ENCODE measurements at places on chromosomes 1 and 21. TPM values are rescaled to one million over a fixed set of nuclear protein-coding genes. Genes with fewer than 3 reads are reported as not detected.
A peak's percentile ranks its signal among the peaks of the same experiment; 100 is the strongest.

Gene ANGPTL7
- not detected for total RNA-seq

Gene FAM163A
- not detected for total RNA-seq

- DNase-seq, result no peak
Measured at GRCh38 chr21:44540741-44541288, 820 bp upstream of the KRTAP10-1 start.

Gene TMEM269
- not detected for total RNA-seq

- DNase-seq, result no peak
Measured at GRCh38 chr1:234881893-234882771, 246.5 kb downstream of the TOMM20 start.

GRCh38 chr1:118366286-118366685 is 181.3 kb upstream of the SPAG17 start:
- DNase-seq, result no peak

DNA sequence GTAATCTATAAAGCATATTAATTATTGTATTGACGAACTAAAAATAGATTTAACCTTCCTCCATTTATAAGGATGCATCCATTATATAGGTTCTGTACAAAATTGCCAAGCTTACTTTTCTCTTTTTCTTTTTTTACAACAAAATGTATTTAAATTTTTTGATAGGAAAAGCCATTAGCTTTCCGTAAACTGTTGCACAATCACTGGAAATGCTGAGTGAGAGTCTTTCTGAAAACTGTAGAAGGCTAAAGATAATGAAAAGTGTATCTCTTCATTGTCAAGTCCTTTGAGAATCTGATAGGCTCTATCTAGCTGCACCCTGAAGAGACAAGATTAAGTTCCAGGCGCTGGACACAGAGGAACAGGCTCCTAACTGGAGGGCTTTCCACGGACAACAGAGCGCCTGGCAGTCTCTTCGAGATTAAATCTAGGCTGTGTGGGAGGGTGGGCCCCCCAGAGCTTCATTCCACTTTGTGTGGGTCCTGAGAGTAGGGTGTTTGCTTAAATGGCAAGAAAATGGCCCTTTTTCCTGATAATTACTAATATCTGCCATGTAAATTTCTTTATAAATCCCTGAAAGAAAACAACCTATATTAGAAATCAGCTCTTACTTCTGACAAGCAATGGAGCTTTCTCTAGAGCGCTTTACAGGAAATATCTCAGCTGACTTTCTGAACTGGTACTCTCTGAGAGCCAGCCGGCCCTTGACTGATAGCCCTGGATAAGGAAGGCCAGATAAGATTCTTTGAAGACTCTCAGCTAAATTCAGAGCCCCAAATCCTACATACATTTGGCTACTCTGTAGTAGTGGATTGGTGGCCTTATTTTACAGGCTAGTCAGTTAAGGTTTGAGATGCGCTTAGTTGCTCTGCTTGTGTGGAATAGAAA is 108.3 kb downstream of the FMN2 start:
- no peak for DNase-seq

- DNase-seq, result no peak
Measured at GRCh38 chr1:34842952-34843371, 16.6 kb downstream of the SMIM12 start.

DNA sequence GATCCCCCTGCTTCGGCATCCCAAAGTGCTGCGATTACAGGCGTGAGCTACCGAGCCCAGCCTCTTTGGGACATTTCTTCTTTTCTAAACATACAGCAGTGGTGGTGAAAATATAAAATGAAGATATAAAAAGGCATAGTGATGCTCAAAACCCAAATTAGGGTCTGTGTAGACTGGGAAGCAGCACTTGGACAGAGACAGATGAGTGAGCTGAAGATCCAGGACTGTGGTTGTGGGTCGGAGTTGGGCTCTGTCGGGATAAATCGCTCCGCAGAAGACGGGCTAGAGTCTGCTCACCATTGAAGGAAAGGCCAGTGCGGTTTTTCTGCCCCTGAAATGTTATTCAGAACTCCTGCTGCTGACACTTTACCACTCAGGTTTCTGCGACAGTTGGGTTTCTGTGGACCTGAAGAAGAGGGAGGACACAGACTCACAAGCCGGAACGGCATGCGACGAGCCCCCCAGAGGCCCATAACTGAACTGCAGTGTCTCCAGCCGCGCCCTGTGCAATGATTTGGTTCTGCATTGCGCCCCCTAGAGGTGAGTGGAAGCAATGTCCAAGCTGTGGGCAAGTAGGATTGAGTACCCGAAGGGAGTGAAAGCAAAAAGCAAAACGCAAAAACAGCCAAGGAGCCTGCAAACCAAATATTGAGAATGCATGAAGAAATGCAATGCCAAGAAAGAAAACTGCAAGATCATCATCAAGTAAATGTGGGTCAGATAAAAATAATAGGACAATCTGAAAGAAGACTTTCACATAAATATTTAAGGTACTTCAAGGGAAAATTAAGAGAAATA is 66.6 kb downstream of the GABPA start:
- peak; percentile 78 for DNase-seq
